ENCODE measurements at places on chromosomes 7 and 10.

- DNase-seq, result no peak
These were observed 88.2 kb downstream of the ZNF438 start for GRCh38 chr10:30943451-30943850.

GRCh38 chr7:83701736-83702135 is 52.8 kb upstream of the SEMA3E start:
- no peak for DNase-seq

GRCh38 chr7:148230296-148230695 is 360.3 kb upstream of the C7orf33 start:
- DNase-seq, result no peak

GRCh38 chr7:76054123-76055120 is 6.5 kb downstream of the MDH2 start:
- DNase-seq, result no peak

DNA sequence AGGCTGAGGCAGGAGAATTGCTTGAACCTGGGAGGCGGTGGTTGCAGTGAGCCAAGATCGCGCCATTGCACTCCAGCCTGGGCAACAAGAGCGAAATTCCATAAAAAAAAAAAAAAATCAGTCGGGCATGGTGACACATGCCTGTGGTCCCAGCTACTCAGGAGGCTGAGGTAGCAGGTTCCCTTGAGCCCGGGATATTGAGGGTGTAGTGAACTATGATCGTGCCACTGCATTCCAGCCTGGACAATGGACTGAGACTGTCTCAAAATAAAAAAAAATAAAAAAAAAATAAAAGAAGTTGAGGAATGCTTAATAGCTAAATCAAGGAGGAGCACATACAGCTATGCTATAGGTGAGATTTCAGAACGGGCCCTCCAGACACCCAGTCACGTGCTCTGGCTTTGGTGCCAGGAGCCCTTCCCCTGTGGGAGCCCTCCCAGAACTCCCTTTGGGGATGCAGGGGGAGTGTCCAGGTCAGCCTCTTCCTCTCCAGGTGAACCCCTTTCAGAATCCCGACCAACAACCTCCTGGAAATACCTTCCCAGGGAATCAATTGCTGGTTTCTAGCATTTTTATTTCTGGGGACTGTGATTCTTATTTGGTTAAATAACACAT is 42.9 kb upstream of the CTBP2 start:
- DNase-seq, result no peak

DNA sequence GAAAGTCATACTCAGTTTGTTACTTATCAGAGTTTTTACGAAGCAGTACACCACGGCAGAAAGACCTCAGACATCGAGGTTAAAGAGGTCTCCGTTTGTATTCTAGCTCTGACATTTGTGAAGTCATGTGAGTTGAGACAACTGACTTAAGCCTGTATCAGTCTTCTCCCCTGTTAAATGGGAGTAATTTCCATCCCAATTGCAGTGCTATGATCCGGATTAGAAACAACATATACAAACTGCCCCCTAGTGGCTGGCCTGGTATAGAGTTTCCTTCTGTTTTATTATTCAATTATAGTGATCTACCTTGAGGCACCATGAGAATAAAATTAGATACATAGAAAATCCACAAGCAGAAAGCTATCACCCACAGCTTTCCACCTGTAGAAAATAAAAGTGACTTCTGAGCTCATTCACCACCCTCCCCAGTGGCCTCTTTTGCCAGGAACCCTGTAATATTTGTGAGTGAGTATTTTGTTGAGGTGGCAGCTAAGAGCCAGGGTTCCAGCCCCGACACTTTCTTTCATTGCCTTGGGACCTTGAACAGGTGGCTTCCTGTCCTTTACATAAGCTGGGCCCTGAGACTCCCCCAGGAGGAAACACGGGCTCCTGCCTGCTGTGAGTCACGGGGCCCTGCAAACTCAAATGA is 607.2 kb upstream of the MGMT start:
- DNase-seq, result no peak

GRCh38 chr7:137847568-137848050 is 835 bp upstream of the DGKI start:
- DNase-seq, result no peak

GRCh38 chr7:34776748-34777358 is 118.8 kb downstream of the NPSR1 start:
- DNase-seq, result no peak

- no peak for DNase-seq
These were observed 21.3 kb downstream of the CHST15 start for GRCh38 chr10:124072106-124072505.

- no peak for DNase-seq
These were observed 5.8 kb downstream of the UNCX start for GRCh38 chr7:1238450-1238882.

- DNase-seq, result no peak
These were observed 210.3 kb upstream of the GPR26 start for GRCh38 chr10:123455861-123456260.

GRCh38 chr7:2354939-2355704 is 495 bp downstream of the EIF3B start:
- no peak for DNase-seq

GRCh38 chr7:108051454-108051853 is 48.5 kb upstream of the LAMB1 start:
- no peak for DNase-seq

GRCh38 chr7:38068461-38068860 is 109.6 kb upstream of the STARD3NL start:
- DNase-seq, result no peak

DNA sequence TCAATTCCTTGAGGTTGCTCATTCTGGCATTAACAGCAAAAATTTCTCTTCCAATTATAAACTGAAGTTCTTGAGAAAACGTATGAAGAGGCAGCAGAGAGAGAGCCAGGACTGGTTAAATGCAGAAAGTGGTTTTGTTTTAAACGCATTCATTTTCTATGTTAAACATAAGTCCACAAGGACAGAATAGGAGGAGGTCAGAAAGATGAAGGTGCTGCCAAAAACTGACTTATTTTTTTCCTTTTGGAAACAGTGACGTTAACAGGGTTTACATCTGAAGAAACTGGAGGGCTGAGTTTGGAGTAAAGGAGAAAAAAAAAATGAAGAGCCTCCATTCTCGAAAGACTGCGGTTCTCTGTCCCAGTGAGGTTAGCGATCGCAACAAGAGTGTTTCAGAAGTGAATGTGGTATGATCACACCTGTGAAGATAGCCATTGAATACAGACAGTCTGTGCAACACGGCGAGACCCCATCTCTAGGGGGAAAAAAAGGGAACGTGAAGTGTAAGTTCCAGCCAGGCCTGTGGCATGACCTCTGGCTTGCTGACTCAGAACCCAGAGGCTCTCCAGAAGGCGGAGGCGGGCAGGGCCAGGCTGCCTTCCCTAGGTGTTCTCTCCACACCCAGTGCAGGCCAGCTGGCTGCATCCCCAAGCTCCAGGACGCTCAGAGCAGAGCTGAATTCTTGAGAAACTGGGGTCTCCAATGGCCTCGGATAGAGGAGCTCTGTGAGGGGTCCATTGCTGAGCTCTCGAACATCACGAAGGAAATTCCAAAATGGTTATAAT is 84.0 kb downstream of the CHST15 start:
- no peak for DNase-seq

DNA sequence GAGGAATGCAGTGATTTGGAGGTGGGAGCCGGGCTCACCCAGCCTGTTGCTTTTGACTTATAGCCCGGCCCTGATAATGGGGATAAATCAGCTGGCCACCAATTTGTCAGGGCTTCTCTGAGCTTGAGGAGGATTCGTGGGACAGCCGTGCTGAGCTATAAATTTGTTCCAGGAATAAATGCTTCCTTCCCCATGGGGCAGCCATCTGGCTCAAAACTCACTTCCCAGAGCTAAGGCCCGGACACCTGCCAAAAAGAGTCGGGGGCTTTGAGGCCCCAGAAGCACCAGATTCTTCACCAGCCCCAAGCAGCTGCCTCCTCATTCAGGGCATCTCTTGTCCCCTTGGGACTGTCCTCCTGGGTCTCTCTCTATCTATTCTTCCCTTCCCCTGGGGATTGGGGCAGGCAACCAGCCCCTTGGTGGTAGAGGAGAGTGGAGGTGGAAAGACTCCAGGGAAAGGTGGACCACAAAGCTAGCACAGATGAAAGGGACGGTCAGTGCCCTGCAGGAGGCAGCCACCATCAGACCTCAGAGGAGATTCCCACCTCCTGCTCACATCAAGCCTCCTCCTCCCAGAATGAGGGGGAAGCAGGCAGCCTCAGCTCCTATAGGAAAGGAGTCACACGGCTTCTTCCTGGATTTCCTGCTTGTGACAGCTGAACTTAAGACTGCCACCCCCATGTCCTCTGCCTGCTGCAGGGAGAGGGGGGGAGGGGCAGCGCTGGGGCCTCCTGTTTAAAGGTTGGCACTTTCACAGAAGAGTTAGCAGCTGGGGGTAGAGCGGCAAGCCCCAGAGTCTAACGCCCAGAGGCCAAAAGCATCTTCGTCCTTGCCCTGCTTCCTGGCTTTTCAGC is 44.2 kb upstream of the LRRC4 start:
- no peak for DNase-seq

- DNase-seq, result no peak
These were observed 329.4 kb upstream of the MYO3A start for GRCh38 chr10:25604591-25604990.

- DNase-seq, result peak; percentile 63
These were observed 2.2 kb downstream of the GIMAP4 start for GRCh38 chr7:150569245-150569955.

DNA sequence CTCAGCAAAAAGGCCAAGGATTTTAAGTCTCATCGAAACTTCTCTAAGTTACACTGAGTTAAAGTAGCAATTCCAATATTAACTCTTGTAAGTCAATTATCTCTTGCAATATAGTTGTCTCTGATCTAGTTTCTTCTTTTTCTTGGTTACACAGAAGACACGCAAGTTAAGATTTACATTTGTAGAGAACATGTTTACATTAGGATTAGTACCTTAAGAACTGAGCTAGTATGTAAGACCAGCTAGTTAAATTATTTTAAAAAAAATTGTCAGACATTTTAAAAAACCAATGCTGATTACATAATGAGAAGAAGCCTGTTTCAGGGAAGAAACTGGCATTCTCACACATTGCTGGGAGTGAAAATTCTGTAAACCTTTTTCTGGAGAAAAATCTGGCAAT is 31.4 kb downstream of the FRA10AC1 start:
- DNase-seq, result no peak

- no peak for DNase-seq
These were observed 191.0 kb upstream of the BET1 start for GRCh38 chr7:94195201-94195600.

DNA sequence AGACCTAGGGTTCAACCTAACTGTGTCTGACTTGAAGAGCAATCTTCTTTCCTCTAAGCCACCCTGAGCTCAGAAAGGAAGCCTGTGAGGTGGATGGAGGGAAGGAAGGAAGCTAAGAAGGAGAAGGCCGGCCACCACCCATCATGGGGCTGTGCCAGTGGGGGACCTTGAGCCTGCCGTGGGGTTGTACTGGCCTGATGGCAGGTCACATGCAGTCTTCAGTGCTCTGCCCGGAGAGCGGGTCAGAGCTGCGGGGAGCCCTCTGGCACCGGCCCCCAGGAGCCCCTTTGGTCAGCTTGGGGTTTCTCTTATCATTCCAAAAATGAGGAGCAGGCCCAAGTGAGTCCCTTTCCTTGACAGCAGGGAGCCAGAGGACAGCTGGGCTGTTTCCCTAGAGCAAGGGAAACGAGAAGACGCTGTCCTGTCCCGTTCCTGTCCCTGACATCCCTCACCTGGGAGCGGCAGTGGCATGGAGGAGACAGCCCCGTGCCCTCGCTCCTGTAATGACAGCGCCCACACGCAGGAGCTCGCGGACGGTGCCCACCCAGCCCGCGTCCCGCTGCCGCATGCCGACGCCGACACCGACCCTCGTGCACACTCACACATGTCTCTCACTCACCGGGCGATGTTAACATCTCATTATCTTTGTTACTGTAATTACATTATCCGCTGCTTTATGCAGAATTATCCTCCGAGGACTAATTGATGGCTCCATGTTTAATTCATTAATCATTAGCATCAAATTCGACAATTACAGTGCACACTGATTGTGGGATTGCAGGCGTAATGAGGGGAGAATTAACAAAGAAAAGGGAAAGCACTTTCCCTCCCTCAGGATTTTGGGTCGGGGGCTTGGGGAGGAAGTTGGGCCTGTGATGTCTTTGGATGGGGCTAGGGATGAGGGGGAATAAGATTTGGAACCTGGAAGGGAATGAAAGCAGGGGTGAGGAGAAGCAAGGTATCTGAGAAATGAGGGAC is 31.3 kb downstream of the GBX1 start:
- DNase-seq, result no peak

DNA sequence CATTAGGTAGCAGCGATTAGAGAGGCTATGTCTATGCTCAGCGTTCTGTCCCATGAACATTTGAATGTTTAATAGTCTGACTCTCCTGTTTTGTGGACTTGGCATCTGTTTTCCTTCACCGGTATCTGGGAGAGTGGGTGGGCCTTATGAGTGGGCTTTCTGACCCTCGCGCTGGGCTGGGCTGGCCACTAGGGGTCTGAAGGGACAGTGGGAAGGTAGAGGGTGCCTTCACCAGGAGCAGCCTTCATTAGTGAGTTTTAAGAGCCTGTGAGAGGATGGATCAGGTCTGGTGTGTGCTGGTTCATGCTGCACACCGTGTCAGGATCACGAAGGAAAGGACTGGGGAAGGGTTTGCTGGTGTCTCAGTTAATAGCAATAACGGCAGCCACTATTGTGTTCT is 33.4 kb downstream of the DCLRE1A start:
- DNase-seq, result no peak

DNA sequence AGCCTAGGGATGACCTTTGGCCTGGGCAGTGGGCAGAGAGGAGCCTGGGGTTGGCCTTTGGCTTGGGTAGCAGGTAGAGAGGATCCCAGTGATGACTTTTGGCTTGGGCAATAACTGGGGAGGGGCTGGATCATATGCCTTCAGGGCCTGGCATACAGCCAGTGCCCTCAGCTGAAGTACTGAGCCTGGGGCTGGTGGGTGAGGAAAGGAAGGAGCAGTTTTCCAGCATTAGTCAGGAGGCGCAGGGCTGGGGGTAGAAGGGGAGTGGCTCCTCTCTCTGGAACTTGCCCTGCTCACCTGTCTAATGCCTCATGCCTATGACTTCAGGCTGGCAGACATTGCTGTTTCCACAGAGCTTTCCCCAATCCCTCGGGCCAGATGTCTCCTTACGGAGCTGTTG is 15.2 kb upstream of the COMTD1 start:
- no peak for DNase-seq

- DNase-seq, result no peak
These were observed 1414.7 kb upstream of the CELF2 start for GRCh38 chr10:9602998-9603397.

GRCh38 chr7:54439391-54439790 is 102.8 kb upstream of the VSTM2A start:
- no peak for DNase-seq

GRCh38 chr7:5754981-5755599 is 26.4 kb downstream of the RNF216 start:
- DNase-seq, result no peak
